ENCODE measurements at places on chromosomes 5 and 9.

DNA sequence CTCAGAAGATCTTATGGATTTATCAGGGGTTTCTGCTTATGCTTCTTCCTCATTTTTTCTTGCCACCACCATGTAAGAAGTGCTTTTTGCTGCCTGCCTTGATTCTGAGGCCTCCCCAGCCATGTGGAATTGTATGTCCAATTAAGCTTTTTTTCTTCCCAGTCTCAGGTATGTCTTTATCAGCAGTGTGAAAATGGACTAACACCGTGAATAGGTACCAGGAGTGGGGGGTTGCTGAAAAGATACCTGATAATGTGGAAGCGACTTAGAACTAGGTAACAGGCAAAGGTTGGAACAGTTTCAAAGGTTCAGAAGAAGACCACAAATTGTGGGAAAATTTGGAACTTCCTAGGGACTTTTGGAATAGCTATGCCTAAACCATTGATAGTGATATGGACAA lies 1222.5 kb upstream of the NUDT12 start:
- no peak overlapping the region for H3K4me3 ChIP-seq
- H3K27ac ChIP-seq = no peak overlapping the region
- H3K27me3 ChIP-seq = no peaks in the 10 kb centered on the region
- H3K4me1 ChIP-seq = no peaks in the 10 kb centered on the region
- no peak for DNase-seq

DNA sequence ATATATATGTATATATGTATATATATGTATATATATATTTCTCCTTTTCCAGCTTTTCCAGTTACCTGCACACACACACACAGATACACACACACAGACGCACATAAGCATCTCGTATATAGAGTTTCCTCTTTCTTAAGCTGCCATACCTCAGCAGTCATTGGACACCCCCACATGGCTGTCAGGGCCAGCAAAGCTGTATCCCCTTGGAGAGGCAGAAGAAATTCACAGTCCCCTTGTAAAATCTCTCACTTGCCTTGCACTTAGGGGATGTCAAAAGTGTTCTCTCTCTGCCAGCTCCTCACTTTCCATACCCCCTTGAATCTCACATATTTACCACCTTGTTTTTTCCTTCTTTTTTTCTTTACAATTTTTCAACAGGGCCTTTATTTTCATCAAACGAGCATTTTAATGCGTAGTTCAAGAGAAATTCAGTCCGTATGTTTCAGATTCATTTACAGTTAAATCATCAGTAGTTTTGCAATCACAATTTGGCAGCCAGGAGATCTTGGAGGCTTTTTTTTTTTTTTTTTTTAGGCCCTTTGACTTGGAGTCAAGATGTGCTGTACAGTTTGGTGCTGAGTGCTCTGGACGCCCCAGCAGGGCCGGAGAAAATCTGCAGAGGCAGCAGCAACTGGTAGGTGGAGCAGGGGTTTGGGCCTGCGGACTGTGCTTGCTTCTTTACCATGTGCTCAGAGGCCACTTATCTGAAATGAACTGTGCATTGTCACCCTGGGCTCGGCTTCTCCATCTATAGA lies 244.9 kb upstream of the KLF4 start:
- no peak overlapping the region for H3K4me3 ChIP-seq
- no peaks in the 10 kb centered on the region for H3K4me1 ChIP-seq

- H3K4me1 ChIP-seq = no peaks in the 10 kb centered on the region
- H3K36me3 ChIP-seq = no peaks in the 10 kb centered on the region
- H3K27ac ChIP-seq = no peak overlapping the region
- H3K27me3 ChIP-seq = no peaks in the 10 kb centered on the region
- no peak for DNase-seq
Measured at GRCh38 chr5:106600803-106601202, 1069.9 kb downstream of the EFNA5 start.

- no peak overlapping the region for H3K27ac ChIP-seq
- no peaks in the 10 kb centered on the region for H3K4me1 ChIP-seq
- H3K4me3 ChIP-seq = no peak overlapping the region
- H3K36me3 ChIP-seq = no peaks in the 10 kb centered on the region
- H3K27me3 ChIP-seq = no peaks in the 10 kb centered on the region
Measured at GRCh38 chr5:60492958-60493357, 207.0 kb downstream of the DEPDC1B start.

DNA sequence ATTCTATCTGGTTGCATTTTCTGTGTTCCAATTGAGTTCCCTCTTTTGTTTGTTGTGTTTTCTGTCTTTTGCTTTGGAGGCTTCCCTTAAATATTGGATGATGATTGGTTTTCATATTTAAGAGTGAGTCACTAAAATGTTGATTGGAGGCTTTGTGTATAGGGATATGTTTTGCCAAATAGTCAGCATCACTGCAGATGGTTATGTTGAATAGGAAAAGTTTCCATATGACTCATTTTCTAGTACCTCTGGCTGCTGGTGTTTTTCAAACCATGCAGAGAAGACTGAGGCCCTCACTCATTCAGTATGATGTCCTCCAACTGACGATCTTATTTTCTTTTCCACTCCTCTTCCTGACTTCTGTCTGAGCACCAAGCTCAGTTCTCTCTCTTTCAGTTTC lies 1290.0 kb downstream of the EFNA5 start:
- no peak overlapping the region for H3K4me3 ChIP-seq
- no peak overlapping the region for H3K27ac ChIP-seq
- no peaks in the 10 kb centered on the region for H3K27me3 ChIP-seq
- DNase-seq = no peak

DNA sequence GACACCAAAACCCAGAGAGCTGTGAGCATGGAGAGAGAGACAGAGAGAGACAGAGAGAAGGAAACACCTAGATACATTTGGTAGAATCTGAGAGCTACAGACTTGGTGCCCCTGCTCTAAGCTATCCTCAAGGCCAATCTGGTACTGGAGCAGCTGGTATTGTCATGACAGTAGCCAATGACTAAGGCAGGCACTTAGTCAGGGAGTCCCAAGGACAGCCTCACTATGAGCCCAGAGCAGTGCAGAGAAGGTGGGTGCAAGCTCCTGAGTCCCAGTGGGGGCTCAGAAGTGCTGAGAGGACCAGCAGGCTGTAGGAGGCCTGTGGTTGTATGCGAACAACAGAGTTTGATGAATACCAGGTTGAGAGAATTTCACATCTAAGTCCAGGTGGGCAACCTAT lies 300.4 kb upstream of the ZNF608 start:
- no peaks in the 10 kb centered on the region for H3K36me3 ChIP-seq
- DNase-seq = no peak
- H3K4me3 ChIP-seq = no peak overlapping the region
- H3K4me1 ChIP-seq = no peaks in the 10 kb centered on the region
- H3K27ac ChIP-seq = no peak overlapping the region

DNA sequence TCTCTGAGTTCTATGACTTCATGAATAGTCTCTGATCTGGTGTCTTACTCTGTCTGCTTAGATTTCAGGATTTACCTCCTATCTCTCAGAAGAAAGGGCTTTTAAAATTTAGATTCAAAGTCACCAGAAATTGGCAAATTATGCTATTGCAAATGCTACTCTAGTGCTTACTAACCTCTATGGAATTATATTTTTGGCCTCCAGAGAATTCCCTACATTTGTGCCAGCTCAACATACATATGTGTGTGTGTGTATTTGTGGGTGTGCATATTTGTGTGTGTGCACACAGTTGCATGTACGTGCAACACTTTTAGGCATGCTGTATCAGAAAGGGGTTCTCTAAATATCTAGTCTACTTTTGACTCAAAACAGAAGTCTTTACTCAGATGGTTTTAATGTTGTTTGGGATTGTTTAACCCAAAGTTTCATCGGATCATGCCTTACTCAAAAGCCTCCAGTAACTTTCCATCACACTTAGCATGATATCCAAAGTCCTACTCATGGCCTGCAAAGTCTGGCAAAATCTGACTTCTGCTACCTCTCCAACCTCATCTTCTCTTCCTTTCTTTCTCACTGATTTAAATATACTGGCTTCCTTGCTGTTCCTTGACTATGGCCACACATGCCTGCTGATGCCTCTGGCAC lies 147.6 kb upstream of the NR3C1 start:
- DNase-seq = no peak
- no peaks in the 10 kb centered on the region for H3K4me1 ChIP-seq
- no peak overlapping the region for H3K4me3 ChIP-seq
- H3K27me3 ChIP-seq = no peaks in the 10 kb centered on the region
- H3K36me3 ChIP-seq = no peaks in the 10 kb centered on the region

DNA sequence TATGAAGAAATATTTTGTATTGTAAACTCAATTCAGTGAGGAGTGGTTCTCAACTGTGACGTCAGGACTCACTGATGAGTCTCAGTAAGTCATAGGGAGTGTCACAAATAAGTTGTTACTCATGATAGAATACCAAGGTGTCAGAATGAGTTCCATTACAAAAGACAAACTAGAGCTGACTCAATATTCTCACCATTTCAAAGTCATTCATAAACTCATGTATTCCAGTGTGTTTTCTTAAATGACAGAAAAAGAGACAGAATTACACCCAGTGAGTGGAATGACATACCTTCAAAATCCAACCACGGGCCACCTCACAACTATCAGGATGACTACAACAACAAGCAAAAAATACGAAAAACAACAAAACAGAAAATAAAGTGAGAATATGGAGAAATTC lies 321.5 kb downstream of the ENC1 start:
- H3K4me3 ChIP-seq = no peak overlapping the region
- H3K27me3 ChIP-seq = peaks cover 2% of the 10 kb centered on the region
- H3K36me3 ChIP-seq = no peaks in the 10 kb centered on the region
- no peak for DNase-seq
- H3K27ac ChIP-seq = no peak overlapping the region
